ENCODE measurements at places on chromosomes 16 and 17.

DNA sequence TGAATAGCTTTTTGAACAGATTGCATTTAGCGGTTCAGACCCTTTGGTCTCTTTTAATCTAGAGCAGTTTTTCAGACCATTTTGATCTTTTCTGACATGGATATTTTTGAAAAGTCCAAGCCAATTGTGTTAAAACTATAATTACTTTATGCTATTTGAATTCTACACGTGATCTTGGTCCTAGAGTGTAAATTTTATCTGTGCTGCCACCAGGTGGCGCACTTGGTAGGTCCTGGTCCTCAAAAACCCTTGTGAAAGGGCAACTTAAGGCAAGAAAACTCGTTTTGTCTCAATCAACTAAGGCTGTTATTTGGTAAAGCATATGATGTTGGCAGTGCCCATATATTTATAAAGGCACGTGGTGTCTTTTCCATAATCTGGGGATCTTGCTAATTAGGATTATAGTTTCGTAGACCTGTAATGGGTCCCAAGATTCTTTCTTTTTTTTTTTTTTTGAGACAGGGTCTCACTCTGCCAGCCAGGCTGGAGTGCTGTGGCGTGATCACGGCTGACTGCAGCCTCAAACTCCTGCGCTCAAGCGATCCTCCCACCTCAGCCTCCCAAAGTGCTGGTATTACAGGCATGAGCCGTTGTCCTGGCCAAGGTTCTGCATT, 43.9 kb upstream of the TEX2 start:
- DNase-seq = no peak

GRCh38 chr16:85231959-85232358, 119.7 kb upstream of the CIBAR2 start:
- DNase-seq = no peak

DNA sequence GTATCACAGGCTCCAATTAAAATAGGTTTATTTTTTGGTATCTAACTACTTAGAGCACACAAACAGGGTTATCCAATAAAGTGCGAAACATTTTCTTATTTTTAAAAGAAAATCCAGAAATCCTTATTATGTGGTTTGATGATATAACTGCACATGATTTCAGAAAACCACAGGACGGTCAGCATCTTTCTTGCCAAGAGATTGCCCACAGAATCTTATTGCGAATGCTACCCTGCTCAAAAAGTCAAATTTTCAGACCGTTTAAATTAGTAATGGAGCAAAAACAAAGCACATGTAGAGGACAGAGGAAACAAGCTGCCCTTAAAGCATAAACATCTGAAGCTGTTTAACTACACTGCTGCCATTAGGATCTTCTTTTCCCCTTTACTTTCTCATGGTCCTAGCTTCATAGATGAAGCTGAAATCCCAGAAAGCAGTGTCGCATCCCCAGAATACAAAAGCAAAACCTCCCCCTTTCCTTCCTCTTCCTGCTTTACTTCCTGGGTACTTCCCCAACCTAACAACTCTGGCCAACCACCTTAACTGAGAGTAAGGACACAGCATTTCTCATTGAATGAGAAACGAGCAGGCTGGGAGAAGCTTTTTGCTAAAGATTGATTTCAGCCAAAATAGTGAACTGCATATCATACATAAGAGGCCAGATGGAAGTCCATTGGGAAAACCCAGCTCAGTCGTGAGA, 43.7 kb downstream of the CMTM4 start:
- DNase-seq = no peak

- DNase-seq = no peak
Measured at GRCh38 chr17:64736804-64737492, 74.8 kb upstream of the SMURF2 start.

DNA sequence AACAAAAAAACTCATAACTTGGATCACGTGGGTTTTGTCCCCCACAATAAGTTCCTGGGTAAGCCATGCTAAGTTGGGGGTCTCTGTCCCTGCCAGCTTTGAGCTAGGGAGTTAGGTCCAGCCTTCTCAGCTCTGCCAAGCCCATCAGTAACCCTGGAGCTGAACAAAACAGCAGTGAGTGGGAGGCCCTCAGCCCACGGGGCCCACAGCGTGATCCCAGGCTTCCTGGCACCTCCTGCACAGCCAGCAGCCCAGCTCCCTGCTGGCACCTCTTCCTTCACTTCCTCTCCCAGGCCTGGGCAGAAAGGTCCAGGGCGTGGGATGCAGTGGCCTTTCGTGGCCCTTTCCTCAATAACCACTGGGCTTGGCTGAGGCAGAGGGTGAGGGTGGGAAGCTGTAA, 35.5 kb upstream of the CDC42EP4 start:
- no peak for DNase-seq

DNA sequence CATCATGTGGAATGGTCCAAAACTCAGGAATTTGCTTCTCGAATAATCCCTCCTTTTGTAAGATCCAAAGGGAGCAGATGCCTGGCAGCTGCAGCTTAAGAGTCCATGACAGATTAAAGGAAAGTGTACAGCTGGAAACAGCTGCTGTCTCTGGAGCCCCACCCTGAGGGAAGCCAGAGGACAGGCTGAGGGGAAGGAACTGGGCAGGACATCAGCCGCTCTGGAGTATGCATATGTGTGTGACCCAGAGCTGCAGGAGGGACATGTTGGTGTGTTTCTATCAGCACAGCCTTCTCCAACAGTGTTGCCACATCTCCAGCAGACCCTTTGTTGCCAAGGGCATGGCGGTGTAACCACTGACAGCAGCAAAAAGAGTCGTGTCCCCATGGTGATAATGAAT, 46.2 kb downstream of the CYB561 start:
- DNase-seq = peak; percentile 72

- no peak for DNase-seq
Measured at GRCh38 chr16:10383626-10384025, 2.2 kb upstream of the ATF7IP2 start.

DNA sequence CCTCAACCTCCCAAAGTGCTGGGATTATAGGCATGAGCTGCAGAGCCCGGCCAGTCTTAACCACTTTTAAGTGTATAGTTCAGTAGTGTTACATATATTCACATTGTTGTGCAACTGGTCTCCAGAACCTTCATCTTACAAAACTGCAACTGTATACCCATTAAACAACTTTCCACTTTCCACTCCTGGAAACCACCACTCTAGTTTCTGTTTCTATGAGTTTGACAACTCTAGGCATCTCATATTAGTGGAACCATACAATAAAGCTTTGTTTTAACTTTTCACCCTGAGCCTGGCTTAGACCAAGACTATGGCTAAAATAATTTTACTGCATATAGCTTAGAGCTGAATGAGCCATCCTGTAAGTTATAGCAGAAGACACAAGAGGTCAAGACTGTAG, 108.0 kb upstream of the GOT2 start:
- DNase-seq = no peak

DNA sequence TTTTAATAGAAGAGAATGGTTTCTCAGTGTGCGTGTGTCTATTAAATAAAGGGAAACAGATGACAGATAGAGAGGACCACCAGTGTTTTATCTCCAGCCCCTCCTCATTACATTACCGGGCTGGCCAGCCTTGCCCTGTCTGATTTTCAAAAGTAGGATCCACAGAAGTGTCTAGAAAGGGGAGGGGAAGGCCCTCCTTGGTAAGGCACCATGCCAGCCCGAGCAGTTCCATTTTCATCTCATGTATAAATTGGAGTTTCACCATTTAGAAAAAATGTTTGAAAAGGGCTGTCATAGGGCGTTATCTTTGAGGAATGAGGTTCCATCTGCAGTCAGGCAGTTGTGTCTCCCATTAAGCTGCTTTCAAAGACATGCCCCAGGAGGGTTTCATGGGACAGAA, 96.7 kb downstream of the SOCS1 start:
- no peak for DNase-seq

- no peak for DNase-seq
Measured at GRCh38 chr17:29687596-29687995, 64.9 kb upstream of the CORO6 start.

GRCh38 chr17:69009930-69010329, 50.8 kb downstream of the ABCA9 start:
- DNase-seq = no peak

GRCh38 chr16:63312346-63312745, 1276.1 kb upstream of the CDH8 start:
- no peak for DNase-seq

DNA sequence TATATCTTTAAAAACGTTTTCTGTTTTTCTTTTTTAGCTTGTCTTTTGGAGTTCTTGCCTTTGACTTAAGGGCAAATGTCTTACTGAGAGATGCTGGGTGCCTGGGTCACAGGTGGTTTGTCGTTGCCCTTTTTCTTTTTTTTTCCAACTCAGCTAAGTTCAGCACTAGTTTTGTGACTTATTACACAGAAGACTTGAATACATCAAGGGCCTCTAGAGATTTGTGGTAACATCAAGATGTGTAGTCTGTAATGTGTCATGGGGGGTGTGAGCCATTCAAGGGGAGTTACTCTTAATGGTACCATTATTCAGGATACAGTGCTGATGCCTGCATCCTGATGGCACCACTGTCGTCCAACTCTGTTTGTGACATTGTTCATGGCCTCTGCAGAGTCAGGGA, 95.1 kb downstream of the PRKCA start:
- no peak for DNase-seq

- no peak for DNase-seq
Measured at GRCh38 chr17:19495828-19496528, 37.7 kb upstream of the SLC47A1 start.

DNA sequence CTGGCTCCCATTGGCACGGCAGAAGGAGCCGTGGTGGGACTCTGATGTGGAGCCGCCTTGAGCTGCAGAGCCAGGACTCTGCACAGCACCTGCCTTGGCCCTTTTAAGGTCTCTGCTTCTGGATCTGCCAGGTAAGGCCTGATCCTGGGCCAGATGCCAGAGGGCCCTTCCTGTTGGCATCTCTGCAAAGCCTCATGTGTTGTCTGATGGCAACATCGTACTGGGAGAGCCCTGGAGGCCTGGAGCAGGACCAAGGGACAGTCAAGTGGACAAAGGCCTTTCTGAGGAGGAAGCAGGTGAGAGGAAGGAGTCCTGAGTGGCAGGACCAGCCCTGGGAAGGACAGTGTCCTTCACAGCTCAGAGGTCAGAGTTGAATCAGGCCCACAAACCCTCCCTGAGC, 26.1 kb downstream of the SOCS1 start:
- DNase-seq = no peak

DNA sequence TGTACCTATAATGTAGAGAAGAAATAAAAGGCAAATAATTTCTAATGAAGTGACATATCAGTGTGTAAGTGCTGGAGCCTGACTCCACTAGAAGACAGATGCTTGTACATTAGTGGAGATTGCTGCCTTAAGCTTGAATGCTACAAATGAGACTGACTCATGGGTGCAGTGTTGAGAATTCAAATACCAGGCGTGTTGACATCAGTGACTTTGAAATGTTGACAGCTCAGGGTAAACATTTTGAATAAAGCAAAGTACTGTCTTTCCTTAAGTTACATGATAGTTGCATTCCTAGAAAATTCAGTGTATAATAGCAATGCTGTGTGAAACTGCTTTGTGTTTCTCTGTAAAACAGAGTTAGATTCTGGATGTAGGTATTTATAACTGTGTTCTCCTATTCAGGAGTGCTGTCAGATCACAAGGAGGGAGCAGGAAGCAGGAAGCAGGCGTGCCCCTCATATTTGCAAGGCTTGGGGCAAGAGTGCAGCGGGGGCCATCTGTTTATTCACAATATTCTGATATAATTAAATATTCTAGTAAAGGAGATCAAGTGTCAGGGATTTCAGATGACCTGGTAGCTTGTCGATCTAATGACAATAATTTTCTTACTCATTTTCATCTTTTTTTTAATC, 119.0 kb downstream of the SPECC1 start:
- DNase-seq = no peak

DNA sequence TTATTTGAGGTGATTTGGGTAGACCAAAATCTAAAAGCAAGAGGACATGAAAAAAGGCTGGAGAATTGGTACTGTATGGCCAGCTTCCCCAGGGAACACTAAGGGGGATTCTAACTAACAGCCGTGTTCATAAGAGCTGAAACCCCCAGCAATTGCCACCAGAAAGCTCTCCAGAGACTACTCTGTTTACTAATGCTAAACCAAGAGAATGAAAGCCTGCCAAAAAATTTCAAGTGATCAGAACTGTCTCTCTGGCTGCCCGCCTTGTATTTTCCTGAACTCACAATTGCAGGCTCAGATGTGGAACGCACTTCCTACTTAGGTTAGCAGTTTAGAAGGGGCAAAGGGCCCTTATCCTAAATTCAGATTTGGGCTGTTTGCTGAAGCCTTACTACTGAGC, 24.1 kb downstream of the MYH10 start:
- no peak for DNase-seq

DNA sequence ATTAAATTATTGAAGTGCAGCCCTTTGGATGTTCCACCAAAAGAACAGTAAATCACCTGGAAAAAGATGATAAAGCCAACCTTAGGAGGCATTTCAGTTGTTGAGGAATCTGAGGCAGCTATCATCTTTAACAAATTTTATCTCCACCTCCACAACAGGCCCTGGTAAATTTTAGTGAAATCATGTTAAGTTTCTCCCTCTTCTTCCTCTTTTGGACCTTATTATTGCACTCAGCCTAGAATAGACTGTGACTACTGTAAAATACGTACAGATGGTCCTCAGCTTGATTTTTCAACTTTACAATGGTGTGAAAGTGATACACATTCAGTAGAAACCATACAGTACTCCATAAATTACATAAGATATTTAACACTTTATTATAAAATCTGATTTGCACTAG, 90.3 kb downstream of the USP32 start:
- DNase-seq = no peak

DNA sequence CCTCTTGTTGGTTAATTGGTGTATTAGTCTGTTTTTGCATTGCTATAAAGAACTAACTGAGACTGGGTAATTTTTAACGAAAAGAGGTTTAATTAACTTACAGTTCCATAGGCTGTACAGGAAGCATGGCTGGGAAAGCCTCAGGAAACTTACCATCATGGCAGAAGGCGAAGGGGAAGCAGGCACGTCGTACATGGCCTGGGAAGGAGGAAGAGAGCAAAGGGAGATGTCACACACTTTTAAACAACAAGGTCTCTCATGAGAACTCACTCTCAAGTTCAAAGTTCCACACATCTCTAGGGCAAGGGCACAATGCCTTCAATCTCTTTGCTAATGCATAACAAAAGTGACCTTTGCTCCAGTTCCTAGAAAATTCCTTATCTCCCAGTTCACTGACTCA, 125.0 kb upstream of the IRX5 start:
- no peak for DNase-seq

DNA sequence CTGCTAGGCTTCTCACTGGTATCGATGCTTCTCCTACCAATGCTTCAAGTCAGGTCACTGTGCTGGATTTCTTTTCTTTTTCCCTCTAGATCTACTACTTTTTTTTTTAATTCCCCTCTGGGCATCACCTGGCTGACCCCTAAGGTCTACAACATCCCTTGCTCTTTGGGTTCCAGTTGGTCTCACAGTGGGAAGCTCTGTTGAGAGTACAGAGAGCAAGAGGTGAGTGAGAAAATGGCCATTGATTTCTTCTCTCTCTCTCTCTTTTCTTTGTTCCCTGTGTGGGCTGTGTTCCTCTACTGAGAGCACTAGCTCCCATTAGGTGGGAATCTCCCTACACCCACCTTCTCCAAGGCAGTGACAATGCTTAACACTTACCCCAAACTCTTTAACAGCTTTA, 413.4 kb downstream of the KCNJ2 start:
- DNase-seq = no peak

Measured in urinary bladder (tissue), 4 donors.